Epithelial cell of proximal tubule (primary cell): ENCODE measurements at places on chromosomes 4 and X. TPM values are rescaled to one million over a fixed set of nuclear protein-coding genes. Genes with fewer than 3 reads are reported as not detected.

DNA sequence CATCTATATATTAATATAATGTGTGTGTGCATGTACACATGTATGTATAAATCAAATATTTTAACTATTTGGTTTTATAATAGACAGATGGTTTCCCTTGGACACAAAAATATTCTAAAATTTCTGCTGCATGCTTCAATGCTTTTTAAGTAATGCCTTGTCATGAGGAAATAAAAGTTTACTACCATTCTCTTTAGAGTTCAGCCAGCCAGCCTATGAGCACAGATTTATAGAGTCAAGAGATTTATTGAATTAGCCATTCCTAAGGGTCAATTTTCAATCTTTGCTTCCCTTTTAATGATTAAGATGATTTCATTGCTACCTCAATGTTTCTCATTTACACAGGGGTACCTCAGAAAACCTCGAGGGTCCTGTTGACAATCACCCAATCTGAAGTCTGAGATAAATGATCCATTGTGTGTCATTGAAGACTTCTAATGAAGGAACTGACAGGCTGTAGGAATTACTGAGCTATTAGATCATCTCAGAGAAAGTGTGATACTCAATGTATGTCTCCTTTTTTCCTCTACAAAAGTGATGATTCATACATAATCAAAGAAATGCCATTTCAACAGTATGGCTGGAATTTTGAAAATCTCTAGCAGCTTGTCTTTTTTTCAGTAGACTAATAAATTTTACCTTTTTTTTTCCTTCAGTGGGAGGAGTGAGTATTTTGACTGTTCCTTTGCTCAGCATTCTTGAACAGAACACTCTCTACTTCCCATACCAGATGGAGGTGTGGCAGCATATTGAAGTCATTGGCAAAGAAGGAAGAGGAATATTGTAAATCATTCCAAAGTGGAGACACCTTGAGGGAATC, 222.6 kb upstream of the PCDH18 start:
- DNase-seq = no peak

DNA sequence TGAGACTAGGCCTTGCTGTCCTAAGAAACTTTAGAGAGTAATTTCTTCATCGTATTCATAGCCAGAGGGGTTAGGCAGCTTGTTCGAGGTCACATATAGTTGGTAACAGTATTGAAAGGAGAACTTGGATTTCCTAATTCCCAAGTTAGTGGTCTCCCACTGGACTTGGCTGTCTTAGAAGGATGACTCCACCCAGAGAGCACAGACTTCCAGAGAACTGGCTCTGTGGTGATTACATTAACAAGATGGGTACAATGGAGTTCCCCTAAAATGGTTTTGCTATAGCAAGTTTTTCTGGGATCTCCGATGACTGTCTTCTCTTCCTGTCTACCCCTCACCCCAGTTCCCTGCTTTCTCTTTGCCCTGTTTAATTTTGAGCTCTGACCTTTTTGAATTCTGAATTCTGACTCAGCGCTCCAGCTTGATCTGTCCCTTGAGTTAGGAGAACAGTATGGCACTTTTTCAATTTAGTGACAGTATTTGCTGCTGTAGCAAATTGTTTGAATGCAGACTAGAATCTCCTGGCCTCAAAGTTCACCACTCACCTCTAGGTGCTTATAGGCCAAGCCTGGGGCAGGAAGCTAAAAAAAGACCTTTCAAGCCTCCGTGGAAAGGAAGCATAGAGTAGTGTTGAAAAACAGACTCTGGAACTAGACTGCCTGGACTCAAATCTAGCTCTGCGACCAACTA, 6.9 kb downstream of the MSN start:
- no peak for DNase-seq

GRCh38 chr4:78032446-78032845, 24.7 kb upstream of the FRAS1 start:
- DNase-seq = no peak

TNIP3 gene
- 0.07 and 0.46 TPM in 2 replicates for total RNA-seq

ARL9 gene
- total RNA-seq = 0.17 and 1.5 TPM in 2 replicates

CYSLTR1 gene
- total RNA-seq = 0.07 TPM in 1 of 2 replicates, not detected in the other

DNA sequence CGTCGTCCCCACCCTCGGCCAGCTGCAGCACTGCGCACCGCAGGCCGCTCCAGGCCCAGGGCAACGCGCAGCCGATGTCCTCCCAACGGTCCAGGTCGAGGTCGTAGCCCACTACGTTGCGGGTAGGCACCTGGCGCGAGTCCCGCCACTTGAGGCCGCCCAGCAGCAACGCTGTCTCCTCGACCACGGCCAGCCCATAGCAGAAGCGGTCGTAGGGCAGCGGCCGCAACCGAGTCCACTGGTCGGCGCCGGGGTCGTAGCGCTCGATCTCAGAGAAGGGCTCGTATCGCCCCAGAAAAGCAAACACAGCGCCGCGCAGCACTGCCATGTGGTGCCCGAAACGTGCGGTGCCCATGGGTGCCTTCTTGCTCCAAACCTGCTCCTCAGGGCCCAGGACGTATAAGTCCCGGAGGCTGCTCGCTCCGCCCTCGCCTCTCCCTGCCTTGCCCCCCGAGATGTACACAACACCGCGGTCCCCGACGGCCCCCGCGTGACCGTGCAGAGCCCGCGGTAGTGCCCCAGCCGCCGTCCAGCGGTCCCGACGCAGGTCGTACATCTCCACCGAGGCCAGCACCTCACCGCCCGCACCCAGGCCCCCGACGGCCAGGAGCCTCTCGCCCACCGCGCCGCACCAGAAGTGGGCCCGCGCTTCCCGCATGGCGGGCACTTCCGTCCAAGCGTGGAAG, 2.1 kb downstream of the KLHL34 start:
- no peak for DNase-seq

DNA sequence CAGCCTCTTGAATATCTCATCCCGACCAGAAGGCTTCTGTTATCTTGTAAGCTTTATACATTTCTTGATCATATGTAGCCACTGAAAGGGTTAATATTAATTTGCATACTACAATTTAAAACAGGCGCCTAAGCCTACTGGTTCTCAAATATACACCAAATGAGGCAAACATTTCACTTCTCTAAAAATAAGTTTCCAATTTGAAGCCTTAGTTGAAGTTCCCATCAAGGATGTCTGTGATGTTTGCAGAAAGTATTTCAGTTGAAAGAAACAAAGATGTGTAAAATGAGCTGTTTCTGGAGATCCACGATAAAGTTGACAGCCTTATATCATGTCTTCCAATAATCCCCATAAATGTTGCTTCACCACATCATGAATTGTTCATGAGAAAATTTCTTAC, 70.6 kb downstream of the KIT start:
- no peak for DNase-seq

GRCh38 chr4:108559911-108560310, 60.5 kb upstream of the RPL34 start:
- DNase-seq = no peak
